IPS-NIHi11 (cell line): ENCODE measurements at places on chromosomes 7 and 10.
A peak's percentile ranks its signal among the peaks of the same experiment; 100 is the strongest.

- no peak for DNase-seq
Observed at GRCh38 chr7:43072530-43072929, 39.9 kb upstream of the HECW1 start.

DNA sequence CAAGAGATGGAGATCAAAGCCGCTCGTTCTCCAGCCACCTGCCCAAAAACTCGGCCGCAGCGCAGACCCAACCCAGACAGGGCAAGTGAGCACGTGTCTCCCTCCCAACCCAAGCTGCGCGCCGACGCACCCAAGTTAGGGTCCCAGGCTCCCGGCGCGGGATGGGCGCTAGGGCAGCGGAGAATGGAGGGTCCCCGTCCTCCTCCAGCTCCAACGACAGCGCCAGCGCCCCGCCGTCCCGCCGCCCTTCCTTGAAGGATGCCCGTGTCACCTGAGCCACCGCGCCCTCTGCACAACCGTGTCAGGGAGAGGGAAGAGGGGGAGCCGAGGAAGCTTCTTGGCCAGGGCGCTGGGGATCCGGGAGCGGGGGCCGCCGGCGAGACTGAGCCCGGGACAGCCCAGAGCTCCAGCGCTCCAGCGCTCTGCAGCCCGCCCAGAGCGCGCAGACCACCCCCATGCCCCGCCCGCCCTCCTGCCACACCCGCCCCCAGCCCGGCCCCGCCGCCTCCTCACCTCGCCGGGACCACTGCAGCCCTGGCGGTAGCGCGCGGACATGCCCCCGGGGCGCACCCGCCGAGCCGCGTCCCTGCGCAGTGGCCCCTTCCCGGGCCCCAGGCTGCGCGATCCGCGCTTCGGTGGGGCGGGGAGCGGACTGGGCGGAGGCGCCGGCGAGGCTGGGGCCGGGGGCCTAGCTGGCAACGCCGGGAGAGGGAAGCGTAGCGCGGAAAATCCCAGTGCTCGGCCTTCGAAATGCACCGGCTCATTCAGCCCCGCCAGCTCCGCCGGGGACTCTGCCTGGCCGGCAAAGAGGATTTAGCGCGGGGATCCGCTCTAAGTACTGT is at the start of gene SLC16A12:
SLC16A12 (minus strand) TSS at position 424 of the 842 bp plus-strand sequence. CDS start 73,016 bp downstream, outside the sequence.
- peak; percentile 79 for DNase-seq

GRCh38 chr10:46309511-46310142 is 22.8 kb downstream of the ANTXRL start:
- no peak for DNase-seq

DNA sequence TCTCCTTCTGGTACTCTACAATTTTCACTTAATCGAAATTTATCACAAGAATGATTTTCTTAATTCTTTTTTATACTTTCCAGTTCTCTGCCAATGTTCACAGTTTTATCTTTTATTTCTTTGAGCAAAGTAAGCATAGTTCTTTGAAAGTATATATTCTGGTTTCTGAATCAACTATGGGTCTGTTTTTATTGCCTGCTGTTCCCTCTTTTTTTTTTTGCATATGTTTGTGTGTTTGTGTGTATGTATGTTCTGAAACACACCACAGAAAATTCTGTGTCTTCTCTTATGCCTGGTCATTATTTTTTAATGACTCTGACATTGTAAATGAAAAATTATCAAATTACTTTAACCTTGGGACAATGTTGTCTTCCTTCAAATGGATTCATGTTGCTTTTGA is 15.9 kb upstream of the TMEM273 start:
- DNase-seq: no peak

- no peak for DNase-seq
Observed at GRCh38 chr7:36348256-36348655, 41.4 kb upstream of the ANLN start.

GRCh38 chr7:130996205-130996832 is 262.3 kb upstream of the KLF14 start:
- DNase-seq: no peak
